Inflammatory macrophage treated with lipopolysaccharide for 4 hours (primary cell): ENCODE measurements at places on chromosomes 16 and 17.
A peak's percentile ranks its signal among the peaks of the same experiment; 100 is the strongest.

DNA sequence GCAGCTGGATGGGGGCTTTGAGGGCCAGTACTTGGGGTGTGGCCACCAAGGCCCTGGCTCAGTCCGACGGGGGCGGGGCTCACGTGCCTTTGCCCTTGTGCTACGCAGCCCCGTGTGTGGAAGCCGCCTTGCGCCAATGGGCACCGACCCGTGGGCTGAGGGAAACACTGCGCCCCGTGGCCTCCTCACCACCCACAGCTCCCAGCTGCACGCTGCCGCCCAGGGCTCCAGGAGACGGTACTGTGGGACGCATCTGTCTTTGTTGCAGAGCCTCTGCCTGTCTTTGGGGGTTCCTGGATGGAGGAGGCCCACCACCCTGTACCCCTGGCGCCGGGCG, 7.6 kb downstream of the CDH15 start:
- no peak for DNase-seq

DNA sequence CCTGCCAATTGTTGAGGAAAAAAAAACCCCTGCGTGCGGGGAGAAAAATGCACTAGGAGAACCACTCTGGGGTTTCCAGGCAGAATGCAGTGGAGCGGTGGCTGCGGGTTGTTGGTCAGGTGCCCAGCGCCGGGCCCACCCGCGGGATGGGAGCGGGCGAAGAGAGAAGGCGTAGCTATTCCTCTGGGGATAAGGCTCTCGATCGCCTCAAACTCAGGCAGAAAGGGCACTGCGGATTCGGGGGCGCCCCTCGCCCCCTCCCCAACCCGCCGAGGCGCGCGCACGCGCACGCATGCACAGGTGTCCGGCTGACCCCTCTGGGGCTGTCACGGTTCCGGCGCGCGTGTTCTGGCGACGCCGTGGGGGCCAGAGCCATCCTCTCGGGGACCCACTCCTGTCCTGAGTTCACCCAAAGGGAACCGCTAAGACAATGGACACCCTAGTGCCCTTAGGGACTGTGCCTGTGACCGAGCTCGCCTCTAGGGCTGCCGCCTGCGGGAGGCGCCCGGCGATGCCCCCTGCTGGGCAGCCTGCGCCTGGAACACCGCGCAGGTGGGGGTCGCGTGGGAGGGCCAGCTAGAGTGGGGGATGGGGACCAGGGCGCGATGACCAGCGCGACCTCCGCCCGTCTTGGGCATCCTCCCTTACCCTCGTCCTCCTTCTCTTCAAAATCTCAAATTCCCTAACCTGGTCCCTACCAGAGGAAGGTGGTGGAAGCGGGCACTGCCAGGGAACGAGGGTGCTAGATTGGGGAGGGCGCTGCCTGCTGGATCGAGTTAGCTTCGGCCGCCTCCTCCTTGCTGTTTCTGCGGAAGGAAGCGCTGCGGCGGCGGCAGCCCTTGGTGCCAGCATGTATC, 14.4 kb upstream of the CBX8 start:
- peak; percentile 49 for DNase-seq

GRCh38 chr17:36665417-36665816, 64.0 kb downstream of the MRM1 start:
- DNase-seq, result no peak

GRCh38 chr17:45224671-45225050, 3.0 kb downstream of the FMNL1 start:
- DNase-seq, result no peak

DNA sequence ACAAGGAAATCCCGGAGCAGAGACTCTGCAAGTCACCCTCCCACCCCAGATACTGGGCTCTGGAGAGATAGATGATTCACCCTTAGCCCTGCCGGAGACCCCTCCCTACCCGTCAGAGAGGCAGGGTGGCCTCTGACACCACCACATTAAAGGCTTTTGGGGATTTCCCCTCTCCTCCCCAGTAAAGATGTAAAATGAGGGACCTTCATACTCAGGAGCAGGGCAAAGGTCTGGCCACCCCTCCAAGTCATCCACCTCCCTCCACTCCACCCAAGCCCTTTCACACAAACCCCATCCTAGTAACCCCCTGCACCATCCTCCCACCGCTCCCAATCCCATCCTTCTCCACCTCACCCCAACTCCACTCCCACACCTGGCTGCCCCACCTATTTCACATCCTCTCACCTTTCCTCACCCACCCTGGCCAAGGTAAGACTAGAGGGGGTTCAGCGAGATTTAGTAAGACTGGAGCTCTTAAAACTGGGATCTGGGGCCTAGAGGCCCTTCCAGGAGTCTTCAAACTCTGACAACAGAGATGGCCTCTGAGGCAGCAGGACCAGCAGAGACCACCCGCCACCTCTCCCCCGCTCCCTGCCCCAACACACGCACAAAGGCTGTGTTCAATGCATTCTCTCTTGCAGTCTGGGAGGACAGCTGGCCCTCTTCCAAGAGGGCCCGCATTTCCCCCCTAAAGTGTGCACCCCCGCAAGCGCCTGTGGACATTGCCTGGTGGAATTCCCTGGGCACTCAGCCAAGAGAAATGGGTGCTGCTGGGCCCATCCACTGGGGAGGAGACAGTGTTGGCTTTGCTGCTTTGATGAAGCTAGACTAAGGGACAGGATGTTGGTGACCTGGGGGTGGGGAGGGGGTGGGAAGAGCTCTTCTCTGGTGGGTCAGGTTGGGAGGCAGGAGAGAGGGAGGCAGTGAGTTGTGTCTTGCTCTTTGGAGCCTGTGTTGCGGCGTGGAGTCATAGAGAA, 1.1 kb downstream of the ABAT start:
- DNase-seq, result no peak

DNA sequence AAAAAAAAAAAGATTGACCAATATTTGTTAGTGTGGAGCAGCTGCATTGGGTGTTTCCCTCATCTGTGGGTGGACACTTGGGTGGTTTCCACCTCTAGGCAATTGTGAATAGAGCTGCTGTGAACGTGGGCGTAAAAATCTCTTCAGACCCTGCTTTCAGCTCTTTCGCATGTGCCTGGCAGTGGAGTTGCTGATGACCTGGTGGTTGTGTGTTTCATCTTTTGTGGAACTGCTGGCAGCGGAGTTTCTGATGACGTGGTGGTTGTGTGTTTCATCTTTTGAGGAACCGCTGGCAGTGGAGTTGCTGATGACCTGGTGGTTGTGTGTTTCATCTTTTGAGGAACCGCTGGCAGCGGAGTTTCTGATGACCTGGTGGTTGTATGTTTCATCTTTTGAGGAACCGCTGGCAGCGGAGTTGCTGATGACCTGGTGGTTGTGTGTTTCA, 21.4 kb downstream of the ZC3H18 start:
- DNase-seq, result peak; percentile 97

GRCh38 chr16:57998486-57998885, 2.0 kb downstream of the ZNF319 start:
- peak; percentile 44 for DNase-seq

- no peak for DNase-seq
Observed at GRCh38 chr16:70753694-70754325, 47.1 kb downstream of the VAC14 start.

DNA sequence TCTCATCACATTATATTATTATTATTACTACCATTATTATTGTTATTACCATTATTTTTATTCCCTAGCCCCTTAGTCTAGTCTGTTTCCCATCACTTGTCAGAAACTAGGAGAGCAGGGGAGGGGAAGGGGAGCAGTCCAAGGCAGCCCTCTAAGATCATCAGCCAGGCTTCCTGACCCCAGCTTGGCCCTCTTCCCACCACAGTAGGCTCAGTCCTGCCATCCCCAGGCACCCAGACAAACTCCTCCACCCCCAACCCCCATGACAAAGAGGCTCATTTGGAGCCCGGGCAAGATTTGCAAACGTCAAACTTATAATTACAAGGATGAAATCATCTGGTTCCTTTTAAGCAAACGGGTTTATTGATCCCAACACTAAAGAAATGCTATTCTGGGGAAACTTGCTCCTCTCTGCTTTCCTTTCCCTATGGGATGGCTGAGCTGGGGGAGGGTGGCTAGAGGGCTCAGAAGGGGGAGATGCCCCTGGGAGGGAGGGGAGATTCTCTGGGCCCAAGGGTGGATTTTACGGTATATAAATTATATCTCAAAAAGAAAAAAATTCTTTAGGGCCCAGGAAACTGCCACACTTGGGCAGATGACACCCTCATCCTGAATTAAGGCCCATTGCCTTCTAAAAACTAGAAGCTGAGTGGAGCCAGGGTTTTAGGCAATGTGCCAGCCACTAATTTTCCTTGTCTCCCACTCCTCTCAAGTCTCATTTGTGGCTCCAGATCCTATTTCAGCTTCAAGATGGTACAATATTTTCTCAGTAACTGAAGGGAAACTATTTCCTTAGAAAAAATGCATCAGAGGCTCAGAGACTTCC, 4.4 kb upstream of the CBFB start:
- no peak for DNase-seq

GRCh38 chr17:62802561-62803205, 5.4 kb downstream of the MARCHF10 start:
- DNase-seq, result no peak

DNA sequence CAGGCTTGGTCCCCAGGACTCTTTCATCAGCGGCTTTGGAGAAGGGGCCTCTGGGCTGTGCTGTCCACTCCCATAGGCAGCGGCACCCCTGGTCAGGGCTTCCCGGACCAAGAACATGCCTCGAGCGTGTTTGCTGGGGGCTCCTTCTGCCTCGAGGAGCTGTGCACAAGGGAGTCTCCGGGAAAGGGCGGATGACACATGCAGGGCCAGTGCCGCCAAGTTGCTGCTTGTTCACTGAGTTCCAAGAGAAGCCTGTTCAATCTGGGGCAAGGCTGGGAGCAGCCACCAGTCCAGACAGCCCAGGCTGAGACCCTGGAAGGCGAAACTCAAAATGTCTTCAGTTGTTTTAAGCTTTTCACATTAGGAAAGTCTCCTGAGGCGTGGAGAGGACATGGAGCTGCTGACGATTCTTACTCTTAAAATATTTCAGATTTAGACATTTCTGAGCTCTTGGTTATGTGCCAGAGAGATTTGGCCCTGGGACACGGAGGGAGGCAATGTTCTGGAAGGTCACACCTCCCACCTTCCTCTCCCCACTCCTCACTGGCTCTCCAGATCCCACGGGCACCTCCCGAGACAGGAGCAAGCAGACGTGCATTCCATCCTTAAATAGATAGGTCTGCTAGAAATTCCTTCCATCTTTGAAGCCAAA, 84.5 kb upstream of the ZNF469 start:
- no peak for DNase-seq
